Activated CD4-positive, alpha-beta T cell treated with anti-CD3 and anti-CD28 coated beads, Interleukin-2, amount 10 ng/mL, durations not matched to agents 7 days and 5 days (primary cell): ENCODE measurements at places on chromosomes 6 and 20. TPM values are rescaled to one million over a fixed set of nuclear protein-coding genes. Genes with fewer than 3 reads are reported as not detected.

Gene ARMC2
- 10.2 TPM for total RNA-seq

Gene C6orf58
- not detected for total RNA-seq

Gene SLC4A11
- 0.50 TPM for total RNA-seq

Gene PHACTR3
- total RNA-seq: not detected

Gene CTCFL
- total RNA-seq: not detected

Gene PRRT1
- 0.17 TPM for total RNA-seq

Gene CLPSL2
- not detected for total RNA-seq

Gene CAPN11
- total RNA-seq: 2.5 TPM

Gene GMPR
- 3.3 TPM for total RNA-seq

Gene SLC16A10
- 3.2 TPM for total RNA-seq

Gene C20orf204
- total RNA-seq: 3.5 TPM

Gene ZSCAN12
- 7.5 TPM for total RNA-seq

Gene MATN4
- total RNA-seq: 0.17 TPM

Gene PPP1R3G
- 0.05 TPM for total RNA-seq
